Ascending aorta (tissue), 2 donors: ENCODE measurements at places on chromosomes 2 and 18. TPM values are rescaled to one million over a fixed set of nuclear protein-coding genes. Genes with fewer than 3 reads are reported as not detected.

GRCh38 chr2:170324640-170325046, 146.7 kb downstream of the MYO3B start:
- no peak for DNase-seq

GRCh38 chr2:118224895-118225311, 136.6 kb downstream of the INSIG2 start:
- DNase-seq, result no peak

DNA sequence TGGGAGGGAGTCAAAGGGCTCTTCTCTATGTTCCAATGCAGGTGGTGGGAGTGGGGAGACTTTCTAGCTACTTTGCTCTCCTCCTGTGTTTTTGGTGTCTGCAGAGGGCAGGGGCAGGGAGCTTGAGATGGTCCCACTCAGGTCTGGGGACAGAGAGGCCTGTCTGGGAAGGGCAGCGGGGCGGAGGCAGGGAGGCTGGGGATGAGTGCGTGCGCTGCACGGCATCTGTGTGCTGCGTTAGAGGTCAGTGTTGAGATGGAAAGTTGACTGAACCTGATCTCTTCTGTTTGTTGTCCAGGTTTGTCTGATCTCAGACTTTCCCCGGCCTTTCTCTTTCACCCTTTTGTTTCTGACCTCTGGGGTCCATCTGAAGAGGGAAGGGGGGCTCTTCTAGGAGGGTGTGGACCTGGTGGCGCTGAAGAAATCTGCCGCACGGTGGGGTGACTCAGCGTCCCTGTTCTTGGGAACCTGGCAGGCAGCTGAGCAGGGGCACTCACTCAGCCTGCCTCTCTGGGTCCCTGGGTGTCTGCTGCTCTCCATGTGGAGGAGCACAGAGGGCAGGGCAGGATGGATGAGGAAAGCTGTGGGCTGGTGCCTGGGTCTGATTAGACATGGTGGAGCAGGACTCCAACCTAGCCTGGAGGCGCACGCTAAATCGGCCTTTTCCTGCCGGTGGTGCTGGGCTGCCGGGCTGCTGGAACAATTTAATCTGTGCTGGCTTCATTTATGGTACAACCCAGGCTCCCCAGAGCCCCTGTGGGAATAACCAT, 24.1 kb downstream of the IGFBP2 start:
- DNase-seq, result no peak

DNA sequence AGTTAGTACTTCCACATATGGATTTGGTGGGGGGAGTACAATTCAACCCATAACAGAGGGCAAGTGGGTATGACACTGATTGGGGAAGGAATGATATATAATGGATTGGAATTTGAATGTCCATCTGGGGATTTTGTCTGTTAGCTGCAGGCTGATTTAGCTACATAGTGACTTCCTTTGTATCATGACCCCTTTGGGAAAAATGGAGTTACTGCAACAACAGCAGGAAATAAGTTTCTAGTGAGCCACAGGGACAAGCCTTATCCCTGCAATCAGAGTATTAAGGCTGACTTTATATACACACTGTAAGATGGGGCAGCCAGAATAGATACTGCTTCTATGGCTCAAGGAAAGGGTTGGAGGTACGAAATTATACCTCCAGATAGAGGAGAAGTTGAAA, 404.4 kb upstream of the MEIS1 start:
- DNase-seq, result no peak

DNA sequence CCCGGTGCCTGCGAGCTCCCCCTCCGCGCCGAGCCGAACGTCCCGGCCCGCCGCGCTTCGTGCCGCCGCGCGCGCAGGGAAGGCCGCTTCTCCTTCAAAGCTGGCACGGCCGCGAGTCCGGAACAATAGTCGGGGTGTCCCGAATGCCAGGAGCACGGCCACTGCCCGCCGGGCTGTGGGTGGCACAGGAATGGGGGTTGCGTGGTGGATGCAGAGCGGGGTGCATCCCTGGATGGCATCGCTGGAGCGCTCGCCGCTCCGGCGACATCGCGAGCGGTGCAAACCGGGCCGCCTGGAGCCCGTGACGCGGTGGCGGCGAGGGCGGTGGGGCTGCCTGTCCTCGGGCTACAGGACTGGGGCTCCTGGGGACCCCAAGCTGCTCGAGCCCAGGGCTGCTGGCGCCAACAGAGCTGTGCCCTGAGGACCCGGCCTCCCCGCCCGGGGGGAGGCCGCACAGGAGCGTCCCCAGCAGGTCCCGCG, 1.1 kb upstream of the SATB2 start:
- no peak for DNase-seq

DNA sequence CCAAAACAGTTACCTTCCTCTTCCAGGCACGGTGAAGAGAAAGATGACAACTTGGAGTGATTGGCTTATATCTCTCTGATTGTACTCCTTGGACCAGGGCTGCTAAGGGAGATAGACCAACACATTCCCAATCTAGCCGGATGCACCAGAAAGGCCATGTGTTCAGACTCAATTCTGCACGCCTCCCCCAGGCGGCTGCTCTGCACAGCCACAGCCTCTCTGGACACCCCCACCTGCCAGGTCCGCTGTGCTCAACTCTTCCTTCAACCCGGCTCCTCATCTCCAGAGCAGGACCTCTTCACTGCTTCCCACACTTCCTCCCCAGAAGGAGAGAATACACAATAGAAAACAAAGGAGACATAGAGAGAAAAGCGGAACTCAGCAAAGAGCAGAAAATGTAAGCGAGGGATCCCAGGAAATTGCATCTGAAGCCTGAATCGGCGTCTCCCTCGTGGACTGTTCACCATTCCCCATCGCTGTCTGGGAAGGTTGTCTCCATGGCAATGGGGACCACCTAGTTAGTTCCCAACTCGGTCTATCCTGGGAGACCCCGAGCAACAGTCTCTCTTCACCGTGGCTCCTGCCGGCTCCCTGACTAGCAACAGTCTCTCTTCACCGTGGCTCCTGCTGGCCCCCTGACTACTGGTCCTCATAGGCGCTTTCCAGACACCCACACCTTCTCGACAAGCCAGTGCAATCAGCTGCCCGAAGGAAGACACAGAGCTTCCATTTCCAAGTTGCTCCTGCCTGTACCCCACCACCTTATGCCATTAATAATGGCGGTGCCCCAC, 361.7 kb upstream of the MYT1L start:
- DNase-seq, result no peak

DNA sequence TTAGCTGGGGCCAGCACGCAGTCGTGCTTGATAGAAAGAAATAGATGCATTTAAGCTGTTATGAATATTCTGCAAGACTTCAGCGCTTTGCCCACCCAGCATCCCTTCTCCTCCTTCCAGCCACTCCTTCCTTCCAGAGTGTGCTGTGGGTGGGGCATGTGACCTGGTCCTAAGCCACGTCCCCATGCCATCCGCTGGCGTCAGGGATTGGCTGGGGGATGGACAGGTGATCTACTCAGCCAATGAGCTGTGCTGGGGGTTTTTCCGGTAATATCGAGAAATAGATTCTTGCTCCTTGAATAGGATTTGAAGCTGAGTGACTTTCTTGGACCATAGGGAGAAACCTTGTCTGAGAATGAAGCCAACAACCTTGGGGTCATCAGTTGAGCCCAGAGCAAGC, 4.8 kb upstream of the ZAP70 start:
- no peak for DNase-seq

DNA sequence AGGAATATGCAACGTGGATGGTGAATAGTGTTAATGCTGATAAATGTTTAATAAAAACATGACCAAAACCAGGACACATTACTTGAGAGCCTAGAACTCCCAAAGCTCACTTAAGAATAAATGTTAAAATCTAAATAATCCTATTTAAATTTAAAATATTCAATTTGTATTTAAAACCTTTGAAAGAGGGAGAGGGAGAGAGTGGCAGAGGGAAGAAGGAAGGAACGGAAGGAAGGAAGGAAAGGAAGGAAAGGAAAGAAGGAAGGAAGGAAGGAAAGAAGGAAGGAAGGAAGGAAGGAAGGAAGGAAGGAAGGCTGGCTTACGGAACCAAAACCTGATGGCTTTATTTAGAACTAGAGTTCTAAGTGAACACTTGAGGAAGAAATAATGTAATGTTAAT, 324.1 kb upstream of the SYT4 start:
- no peak for DNase-seq

DNA sequence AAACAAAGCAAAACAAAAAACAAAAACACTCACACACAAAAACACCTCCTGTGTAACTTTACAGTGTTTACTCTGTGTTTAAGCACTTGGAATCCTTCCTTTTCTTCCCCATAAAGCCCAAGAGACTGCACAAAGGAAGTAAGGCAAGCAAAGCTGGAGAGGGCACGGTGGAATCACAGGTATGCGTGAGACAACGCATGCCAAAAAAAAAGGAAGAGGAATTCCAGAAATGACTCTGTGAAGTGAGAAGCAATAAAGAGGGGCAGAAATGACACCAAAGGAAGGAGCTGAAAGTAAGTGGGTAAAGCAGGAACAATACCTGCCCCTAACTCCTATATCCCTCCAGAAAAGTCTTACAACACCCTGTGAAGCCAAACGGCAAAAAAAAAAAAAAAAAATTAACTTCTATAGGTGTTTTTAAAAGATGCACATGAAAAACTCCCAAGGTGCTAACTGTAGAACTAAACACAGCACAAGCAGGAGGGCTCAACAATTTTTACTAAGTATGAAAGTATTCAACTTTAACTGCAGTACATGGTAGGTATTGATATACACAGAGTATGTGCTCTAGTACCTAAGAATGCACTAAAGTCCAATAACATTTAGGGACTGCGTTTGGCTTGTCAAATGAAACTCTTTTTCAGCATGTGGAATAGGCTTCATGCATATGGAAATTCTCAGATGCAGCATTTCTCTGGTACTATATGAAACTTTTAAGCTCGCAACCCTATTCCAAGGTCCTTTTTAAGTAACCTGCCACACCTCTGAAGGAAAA, 9.1 kb downstream of the RND3 start:
- DNase-seq, result no peak

DNA sequence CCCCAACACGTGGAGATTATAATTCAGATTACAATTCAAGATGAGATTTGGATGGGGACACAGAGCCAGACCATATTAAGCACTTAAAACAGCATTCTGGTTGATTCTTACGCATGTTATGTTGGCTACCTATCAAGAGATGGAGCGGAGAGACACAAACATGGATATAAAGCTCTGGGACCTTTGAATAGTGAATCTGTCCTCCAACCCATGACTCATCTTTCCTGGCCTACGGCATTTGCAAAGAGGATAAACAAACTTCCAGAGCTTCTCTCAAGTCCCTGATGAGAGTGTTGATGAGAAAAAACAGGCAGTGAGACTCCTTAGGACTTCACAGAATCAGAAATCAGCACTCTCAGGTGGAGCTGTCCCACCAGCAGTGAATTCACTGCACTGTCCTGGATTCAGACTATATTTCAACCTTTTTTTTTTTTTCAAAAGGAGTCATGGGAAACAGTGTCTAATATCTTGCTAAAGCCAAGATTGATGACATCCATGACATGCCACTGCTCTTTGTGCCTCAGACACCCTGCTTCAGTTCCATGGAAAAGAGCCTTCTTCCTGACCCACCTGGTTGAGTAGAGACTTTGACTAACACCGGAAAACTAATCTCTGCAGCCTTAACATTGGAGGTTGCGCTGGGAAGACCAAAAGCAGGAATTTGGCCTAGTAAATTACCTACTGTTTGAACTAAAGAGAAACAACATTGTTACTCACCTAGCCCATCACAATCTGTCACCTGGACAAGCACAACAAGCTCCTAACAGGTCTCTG, 62.1 kb upstream of the NPAS2 start:
- no peak for DNase-seq

- no peak for DNase-seq
Observed at GRCh38 chr18:55079481-55080355, 120.5 kb upstream of the CCDC68 start.

DNA sequence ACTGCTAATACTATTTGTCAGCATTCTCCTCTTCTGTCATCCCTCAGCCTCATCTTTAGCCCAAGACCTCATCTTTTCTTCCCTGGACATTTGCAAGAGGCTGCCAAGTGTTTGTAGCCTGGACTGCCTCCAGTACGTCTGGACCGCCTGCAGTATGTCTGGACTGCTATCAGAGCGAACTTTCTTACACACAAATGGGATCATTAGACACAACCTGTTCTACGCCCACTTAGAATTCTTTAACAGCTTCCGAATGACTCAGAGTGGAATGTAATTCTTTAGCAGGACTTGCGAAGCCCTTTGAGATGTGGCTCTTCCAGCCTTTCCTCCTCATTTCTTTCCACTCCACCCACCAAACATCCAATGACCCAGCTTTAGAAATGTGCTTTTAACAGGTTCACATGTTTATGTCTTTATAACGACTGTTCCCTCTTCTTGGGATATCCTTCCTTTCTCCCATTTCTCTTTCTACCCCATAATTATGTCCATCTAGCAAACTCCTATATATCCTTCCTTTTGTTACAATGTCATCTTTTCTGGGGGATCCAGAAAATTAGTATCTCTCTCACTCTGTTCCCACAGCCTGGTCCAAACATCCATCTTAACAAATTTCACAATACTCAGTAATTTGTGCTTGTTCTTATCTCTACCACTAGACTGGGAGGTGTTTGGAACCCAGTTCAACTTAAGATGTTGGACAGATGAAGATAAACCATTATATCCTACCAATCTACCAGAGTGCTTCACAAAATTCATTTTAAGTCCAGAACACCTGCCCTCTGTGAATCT, 171.3 kb upstream of the PGAP1 start:
- DNase-seq, result no peak

DNA sequence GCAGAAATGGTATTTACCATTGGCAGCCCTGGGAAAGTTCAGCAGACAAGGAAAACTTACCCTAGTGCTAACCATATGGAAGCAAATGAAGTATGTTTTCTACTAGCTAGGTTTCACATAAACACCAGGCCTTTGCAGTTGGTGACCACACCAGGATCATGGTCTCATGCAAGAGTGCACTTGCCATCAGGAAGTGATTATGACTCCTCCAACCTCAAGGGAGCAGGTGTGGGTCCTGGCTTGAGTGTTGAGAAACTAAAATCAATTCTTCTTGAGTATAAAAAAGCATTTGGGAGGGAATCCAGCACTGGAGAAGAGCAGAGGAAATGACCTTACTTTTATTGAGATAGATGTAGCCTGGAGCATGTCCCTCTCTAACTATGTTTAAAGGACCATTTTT, 56.8 kb upstream of the SPAG16 start:
- no peak for DNase-seq

GRCh38 chr2:2523461-2524347, 192.6 kb upstream of the MYT1L start:
- no peak for DNase-seq

The OR6B2 gene
- not detected for total RNA-seq

The UGT1A3 gene
- total RNA-seq, result not detected

The TRIM43 gene
- not detected for total RNA-seq

The C2orf78 gene
- total RNA-seq, result not detected

The ALPG gene
- total RNA-seq, result not detected

The RTP5 gene
- total RNA-seq, result not detected
